ENCODE measurements at places on chromosomes 3 and 15. TPM values are rescaled to one million over a fixed set of nuclear protein-coding genes. Genes with fewer than 3 reads are reported as not detected.

DNA sequence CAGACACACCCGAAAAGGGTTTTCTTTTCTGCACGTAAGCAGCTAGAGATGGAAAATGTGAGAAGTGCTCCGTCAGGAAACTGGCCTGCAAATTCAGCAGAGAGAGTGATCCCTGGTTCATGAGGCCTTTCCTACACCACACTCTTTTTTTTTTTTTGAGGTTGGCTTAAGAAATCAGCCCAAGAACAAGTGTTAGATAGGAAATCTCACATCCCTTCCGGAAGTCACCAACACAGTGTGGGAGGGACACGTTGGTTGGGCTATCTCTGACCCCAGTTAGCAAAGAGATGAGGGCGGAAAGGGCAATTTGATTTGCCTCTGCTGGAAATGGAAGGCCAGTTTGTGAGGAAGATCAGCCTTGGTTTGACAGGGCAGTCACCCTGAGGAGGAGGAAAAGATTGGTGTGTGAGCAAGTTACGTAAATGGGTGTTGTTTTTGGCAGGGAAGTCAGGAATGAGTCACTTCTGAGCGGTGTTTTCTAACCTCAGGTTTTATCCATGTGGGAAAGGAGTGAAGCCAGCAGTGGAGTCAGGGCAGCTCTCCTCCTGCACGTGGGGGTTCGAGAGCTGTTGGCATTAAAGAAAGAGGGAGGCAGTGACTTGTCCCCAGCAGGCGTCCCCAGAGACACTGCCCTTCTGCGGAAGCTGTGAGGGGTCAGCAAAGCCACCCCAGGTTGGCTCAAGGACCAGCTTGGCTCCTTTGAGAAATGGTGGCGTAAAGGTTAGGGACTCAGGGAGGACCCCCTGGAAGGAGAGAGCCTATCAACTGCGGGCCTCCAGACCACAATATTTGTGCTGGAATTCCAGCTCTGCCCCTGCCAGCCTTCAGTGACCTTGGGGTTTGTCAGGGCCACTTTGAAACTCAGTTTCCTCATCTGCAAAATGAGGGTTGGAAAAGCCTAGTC is 237.6 kb upstream of the BHLHE40 start:
- no peak for DNase-seq
- no peaks in the 10 kb centered on the region for H3K36me3 ChIP-seq
- peak overlapping the region; percentile 83 for H3K27ac ChIP-seq
- peaks cover 39% of the 10 kb centered on the region for H3K4me1 ChIP-seq

GRCh38 chr3:146156666-146157314 is 4.2 kb downstream of the PLOD2 start:
- H3K36me3 ChIP-seq: no peaks in the 10 kb centered on the region
- no peak for DNase-seq
- peak overlapping the region; percentile 10 for H3K4me3 ChIP-seq
- H3K4me1 ChIP-seq: peaks cover 20% of the 10 kb centered on the region
- peak overlapping the region; percentile 60 for H3K27ac ChIP-seq

Gene FOXL2
- not detected for total RNA-seq

DNA sequence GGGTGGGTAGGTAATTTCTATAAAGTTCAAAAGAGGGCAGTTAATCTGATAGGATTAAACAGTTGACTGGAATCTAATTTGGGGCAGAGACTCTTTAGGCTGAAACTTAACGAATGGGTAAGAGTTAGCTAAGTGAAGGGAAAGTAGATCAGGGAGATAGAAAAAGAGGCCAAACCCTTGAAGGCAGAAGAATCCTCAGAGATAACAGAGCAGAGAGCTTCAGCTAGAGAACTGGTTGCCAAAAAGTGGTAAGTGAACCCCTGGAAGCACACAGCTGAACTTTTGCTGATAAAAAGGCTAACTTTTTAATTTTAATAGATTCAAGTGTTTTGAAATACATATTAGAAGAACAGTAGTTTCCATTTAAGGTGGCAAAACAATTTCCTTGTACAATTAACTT is 99.2 kb downstream of the FHIT start:
- H3K36me3 ChIP-seq: no peaks in the 10 kb centered on the region
- no peak for DNase-seq
- no peaks in the 10 kb centered on the region for H3K4me1 ChIP-seq
- H3K4me3 ChIP-seq: no peak overlapping the region

GRCh38 chr15:78104566-78105475 is 12.5 kb downstream of the SH2D7 start:
- no peaks in the 10 kb centered on the region for H3K27me3 ChIP-seq
- peak overlapping the region; percentile 17 for H3K27ac ChIP-seq
- no peak overlapping the region for H3K4me3 ChIP-seq

DNA sequence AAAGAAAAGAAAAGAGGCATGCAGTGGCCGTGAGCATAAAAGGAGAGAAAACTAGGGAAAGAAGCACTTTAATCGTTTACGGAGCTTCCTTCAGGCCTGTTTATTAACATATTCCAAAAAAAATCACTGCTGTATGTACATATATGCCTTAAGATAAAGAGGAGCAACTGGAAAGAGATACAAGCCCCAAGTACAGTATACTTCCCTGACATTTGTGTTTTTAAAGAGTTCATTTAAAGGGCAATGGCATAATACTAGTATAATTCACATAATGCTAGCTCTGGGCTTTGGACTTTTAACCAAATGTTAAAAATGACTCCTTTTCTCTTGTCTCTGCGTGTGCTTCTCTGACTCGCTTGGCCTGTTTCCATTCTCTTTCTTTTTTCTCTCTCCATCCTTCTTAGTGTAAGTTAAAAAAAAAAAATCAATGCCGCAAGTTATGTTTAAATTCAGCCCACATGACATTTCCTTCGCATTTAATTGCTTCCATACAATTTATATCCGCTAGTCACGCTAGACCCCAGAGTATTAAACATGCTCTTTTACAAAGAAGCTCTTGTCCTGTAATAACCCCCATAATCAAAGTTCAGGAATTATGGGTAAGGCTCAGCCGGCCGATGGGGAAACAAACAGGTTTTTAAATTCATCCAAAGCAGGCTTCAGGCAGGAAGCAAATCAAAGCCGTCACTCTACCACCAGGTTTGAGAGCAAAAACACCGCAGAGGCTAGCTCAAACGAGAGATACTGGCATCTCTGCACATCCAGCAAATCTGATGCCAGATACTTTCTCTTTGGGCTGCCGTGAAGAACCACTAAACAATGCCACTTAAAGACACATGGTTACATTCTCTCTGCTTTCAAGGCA is 19.4 kb downstream of the WWTR1 start:
- H3K4me3 ChIP-seq: peak overlapping the region; percentile 13
- no peak overlapping the region for H3K27ac ChIP-seq

Data from upper lobe of right lung (tissue), 1 donor.